ENCODE measurements at places on chromosomes 6 and 20.

DNA sequence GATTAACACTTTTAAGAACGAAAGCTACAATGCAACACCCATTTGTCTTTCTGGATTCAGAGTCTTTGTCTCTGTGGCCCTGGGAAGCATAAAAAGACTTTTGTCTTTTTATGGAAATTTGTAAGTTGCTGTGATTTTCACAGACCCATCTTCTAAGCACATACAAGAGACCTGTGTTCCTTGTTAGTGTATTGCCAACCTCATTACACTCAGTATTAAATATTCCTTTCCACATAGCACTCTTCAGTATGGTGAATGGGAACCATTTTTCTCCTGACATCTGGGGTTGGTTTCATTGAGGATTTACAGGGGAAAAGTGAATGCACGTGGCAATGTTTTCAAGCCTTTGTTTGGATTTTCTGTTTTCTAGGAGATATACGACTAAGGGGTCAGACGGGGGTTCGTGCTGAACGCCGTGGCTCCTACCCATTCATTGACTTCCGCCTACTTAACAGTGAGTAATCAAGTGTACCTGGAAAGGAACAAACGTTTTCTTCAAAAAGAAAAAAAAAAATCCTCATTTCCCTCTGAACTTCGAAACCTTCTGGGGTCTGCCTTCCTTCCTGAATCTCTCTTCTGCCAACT, 141.7 kb downstream of the MTFR2 start:
- DNase-seq, result no peak

DNA sequence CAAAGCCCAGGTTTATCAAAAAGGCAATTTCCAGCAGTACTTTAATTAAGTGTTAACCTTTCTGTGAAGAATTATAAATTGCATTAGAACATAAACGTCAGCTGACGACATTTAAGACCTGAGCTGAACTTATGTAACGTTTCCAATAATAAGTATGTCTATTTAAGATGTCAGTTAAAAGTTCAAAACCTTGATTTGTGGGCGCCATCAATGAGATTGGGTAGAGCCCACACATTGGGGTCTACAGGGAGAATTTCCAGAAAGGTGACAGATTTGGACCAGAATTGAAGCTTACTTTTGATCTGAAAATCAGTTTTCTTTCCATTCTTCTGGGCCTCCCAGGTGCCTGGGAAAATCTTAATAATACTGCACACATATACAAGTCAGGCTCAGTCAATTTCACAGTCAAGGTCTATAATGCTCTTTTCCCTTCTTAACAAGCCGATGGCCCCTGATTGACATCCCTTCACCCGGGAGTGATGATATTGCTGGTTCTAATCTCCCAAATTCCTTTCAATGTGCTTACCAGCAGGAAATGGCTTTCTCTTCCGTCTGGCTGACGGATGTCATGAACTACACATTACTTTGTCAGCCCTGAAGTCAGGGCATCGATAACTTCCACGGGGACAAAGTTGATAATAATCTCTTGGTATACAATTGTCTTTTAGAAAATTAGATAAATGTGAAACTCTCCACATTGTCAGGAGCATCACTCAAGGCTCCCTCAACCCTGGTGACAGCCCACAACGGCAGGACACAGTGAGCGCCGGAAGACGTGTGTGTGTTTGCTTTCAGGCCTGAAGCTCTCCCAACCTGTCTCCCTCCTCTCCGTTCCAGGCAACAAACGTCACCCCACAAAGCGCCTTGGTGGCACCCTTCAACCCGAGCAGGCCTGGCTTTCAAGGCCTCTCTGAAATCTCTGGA, 396.5 kb upstream of the CNR1 start:
- no peak for DNase-seq

- peak; percentile 63 for DNase-seq
Measured at GRCh38 chr6:154868143-154868594, 126.9 kb upstream of the TIAM2 start.

GRCh38 chr6:143109196-143109595, 48.5 kb downstream of the AIG1 start:
- no peak for DNase-seq

DNA sequence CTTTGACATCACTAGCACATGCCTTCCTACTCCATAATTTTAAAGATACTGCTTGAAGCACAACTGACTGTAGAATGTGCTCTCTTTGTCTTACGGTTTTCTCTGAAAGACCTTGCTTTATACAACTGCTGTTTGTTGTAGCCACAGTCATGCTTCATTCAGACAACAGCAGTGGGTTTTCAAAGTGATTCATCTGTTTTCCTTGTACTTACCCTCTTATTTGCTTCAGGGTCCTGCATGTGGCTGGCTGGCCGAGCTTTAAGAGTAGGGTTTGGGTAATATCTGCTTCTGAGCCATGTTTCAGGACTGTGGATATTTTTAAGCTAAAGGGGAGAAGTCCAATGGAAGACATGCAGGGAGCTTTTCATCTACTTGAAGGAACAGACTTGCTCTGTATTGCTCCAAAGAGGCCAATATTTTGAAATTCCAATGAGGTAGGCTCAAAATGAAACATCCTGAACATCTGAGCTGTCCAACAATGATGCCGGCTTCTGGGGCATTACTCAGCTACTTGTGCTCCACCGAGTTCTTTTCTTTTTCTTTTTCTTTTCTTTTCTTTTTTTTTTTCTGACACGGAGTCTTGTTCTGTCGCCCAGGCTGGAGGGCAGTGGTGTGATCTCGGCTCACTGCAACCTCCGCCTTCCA, 160.2 kb upstream of the SGK1 start:
- no peak for DNase-seq

GRCh38 chr6:113464536-113464935, 392.6 kb upstream of the MARCKS start:
- no peak for DNase-seq

GRCh38 chr6:1365686-1366085, 23.7 kb upstream of the FOXF2 start:
- DNase-seq, result no peak

DNA sequence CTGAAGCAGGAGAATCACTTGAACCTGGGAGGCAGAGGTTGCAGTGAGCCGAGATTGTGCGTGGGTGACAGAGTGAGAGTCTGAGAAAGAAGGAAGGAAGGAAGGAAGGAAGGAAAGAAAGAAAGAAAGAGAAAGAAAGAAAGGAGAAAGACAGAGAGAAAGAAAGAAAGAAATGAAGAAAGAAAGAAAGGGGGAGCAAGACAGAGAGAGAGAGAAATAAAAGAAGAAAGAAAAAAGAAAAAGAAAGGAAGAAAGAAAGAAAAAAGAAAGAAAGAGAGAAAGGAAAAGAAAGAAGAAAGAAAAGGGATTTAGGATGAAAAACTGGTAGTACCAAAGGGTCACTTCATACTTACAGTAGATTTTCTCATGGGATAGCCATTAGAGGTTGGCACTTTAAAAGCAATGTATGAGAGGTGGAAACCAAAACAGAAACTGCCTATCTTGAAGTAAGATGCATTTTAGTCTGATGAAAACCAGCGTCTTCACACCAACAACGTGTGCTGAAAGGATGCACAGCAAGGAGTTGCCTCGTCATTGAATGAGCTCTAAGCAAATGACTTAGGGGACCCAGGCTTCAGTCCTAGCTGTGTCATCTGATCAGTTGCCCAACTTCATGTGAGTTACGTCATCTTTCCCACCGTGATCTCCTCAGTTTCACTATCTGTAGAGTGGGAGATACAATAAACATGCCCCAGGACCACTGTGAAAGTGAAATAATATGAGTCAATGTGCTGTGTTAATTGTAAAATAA, 133.9 kb upstream of the NEDD9 start:
- DNase-seq, result no peak

- DNase-seq, result no peak
Measured at GRCh38 chr6:40499215-40499614, 87.9 kb downstream of the LRFN2 start.

DNA sequence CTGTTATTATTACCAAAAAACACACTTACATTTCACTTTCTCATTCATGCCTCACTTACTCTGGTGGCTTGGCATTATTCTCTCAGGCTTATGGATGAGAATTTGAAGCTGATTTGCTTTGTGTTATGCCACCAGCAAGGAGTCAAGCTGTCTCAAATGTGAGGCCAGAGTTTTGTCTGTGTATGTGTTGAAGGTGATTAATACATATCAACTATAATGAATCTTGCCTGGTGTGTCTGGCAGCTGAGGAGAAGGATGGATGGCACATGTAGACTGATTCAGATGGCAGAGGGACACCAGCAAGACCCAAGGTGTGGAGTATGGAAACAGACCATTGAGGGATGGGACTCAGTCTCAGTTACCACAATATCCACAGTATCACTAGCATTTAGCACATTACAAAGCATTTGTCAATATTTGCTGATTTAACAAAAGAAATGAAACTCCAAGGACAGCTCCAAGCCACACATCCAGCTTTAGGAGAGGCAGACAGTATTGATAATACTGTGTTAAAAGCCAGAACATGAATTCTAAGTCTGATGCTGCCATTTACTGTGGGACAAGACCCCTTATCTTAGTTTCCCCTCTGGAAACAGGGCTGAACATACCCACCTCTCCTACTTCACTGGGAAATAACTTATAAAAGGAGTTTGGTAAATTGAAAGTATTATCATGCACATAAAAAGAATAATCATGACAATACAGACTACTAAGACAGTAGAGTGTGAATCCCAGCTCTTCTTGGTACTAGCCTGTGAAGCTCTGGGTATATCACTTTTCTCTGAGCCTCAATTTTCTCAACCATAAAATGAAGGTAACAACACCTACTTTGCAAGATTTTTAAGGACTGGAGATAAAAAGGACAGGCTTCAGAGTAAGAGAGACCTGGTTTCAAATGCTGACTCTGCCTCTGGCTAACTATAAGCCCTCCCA, 11.2 kb downstream of the BCL2L1 start:
- no peak for DNase-seq

- no peak for DNase-seq
Measured at GRCh38 chr6:79180052-79180451, 54.4 kb downstream of the HMGN3 start.

DNA sequence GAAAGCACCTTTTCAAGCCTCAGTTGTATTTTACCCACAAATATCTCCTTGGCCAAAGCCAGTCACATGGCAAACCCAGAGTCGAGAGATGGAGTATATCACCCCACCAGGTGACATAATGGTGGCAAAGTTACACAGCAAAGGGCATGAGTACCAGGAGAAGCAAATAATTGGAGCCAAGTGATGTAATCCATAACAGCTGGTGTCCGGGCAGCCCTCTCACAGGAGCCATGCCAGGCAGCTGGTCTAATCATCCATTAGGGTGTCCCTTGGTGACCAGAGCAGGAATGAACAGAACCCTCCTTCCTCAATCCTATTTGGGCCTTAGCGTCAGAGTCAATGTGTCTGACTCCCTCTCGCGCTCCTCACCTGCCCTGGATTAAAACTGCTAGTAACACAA, 272.1 kb downstream of the LRFN2 start:
- DNase-seq, result no peak

DNA sequence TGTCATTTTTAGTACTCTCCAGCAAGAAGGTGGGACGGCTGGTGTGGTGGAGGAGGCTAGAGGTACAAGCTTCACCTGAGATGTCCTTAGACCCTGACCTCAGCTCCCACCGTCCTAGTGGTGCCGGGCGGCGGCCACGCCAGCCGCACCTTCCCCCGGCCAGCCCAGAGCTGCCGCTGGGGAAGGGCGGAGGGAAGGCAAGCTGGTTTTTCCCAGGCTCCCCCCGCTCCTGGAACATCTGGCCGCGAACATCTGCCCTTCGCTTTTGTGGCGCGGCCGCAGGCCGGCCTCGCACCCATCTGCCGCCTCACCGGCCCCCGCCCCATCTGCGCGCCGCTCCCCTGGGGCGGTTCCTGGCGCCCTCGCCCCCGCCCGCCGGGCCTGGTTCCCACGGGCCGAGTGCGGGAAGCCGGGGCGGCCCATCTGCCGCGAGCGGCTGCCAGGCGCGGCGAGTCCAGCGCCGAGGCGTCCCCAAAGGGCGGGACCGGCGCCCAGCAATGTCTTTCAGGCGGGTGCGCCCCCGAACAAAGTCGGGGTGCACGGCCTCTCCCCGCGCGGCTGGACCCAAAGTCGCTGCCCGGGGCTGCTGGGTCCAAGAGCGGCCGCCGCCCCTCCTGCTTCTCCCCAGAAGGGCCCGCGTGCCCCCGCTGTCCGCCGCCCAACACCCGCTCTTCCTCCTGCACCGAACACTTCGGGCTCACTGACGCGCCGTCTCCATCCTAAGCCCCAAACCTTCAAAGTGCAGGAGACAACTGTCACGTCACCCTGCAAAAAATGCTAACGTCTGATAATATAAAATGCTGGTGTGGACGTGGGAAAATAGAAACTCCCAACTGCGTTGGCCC, 17.3 kb upstream of the ID1 start:
- DNase-seq, result peak; percentile 52

- DNase-seq, result no peak
Measured at GRCh38 chr6:99668036-99668705, 61.5 kb downstream of the PRDM13 start.

GRCh38 chr20:62764156-62764935, 31.9 kb upstream of the MRGBP start:
- DNase-seq, result no peak

- no peak for DNase-seq
Measured at GRCh38 chr20:39893003-39893685, 795.9 kb downstream of the MAFB start.

DNA sequence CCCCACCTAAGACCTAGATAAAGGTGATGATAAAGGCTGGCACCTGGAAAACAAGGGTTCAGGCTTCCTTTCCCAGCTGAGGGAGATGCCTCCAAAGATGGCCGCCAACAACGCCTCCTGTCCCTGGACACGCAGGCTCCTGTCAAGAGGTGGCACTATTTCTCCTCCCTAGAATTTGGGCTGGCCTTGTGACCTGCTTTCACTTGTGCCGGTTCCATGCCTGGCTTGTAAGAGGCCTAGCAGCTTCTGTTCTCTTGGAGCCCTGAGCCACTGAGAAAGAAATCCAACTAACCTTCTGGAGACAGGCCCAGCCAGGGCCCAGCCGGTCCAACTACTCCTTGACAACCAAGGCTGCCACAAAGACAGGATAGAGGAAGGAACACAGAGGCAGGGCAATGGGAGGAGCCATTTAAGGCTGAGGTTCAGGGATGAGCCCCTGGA, 60.2 kb upstream of the RALY start:
- DNase-seq, result peak; percentile 69

DNA sequence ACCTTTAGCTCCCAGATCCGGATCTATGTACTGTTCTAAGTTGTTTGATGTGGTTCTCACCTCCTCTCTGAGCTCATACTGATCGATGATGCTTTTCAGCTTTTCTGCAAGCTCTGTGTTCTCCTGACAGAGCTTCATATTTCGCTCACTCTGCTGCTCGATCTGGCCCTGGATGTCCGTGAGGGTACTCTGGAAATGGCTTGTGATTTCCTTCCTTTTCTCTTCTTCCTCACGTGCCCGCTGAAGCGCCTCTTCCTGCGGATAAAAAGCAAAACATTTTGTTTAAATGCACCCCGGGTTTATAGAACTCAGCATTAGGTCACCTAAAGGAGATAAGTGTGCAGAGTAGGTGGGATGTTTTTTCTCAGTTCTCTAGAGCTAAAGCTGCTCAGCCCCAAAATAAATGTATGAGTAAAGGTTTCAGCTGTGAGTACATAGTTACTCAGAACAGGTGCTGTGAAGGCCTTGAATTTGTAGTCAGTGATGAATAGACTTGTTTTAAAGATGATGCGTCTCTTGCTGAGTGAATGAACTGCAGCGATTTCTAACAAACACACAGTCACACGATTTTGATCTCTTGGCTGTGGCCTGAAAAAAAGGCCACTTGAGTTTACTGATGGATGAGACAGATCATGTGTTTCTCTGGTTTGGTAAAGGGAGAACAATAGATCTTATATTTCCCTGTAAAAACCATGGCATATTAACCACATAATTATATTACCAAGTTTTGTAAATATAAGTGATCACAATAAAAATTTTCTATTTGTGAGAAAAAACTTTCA, 29.1 kb downstream of the TXLNB start:
- no peak for DNase-seq
